ENCODE measurements at places on chromosomes 7 and 10.
A peak's percentile ranks its signal among the peaks of the same experiment; 100 is the strongest.

DNA sequence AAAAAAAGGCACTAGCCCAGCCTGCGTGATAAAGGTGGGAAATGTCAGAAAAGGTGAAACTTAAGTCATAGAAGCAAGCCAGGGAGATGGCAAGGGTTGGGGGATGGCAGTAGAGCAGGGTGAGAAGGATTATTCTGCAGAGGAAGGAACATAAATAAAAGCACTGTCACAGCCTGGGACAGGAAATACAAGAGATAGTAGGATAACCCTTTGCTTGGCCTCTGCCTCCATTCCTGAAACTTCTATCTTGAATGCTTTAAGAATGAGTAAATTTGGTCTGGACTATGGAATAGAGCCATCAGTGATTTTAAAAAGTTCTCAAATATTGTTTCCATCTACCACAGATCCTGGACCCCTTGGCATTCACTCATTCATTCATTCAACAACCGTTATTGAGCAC lies 50.0 kb downstream of the ABCC2 start:
- no peak for DNase-seq

DNA sequence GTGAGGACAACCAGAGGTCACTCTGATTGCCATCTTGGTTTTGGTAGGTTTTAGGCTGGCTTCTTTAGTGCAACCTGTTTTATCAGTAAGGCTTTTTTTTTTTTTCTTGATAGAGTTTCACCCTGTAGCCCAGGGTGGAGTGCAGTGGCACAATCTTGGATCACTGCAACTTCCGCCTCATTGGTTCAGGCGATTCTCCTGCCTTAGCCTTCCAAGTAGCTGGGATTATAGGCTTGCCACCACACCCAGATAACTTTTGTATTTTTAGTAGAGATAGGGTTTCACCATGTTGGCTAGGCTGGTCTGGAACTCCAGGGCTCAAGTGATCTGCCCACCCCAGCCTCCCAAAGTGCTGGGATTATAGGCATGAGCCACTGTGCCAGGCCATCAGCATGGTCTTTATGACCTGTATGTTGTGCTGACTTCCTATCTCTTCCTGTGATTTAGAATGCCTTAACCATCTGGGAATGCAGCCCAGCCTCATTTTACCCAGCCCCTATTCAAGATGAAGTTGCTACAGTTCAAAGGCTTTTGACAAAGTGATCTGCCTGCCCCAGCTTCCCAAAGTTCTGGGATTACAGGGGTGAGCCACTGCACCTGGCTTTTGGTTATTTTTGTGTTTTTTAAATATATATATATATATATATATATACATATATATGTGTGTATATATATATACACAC lies 7.0 kb upstream of the ZNF425 start:
- no peak for DNase-seq

DNA sequence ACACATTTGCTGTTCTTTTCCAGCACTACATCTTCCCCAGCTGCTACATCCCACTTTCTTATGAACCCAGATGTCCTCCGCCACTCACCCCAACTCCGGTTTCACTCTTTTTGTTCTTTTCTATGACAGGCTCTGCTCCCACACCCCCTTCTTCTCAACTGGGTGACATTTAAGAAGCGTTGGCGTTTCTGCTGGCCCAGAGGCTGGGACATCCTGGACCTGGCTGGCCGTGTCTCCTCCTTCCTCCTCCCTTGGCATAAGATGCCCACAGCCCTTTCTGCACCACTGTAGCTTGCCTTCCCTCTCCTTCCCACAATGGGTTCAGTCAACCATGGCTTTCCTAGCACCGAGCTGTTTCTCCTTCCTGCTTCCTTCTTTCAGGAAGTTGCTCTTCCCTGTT lies 9.4 kb upstream of the CALML5 start:
- DNase-seq, result no peak

DNA sequence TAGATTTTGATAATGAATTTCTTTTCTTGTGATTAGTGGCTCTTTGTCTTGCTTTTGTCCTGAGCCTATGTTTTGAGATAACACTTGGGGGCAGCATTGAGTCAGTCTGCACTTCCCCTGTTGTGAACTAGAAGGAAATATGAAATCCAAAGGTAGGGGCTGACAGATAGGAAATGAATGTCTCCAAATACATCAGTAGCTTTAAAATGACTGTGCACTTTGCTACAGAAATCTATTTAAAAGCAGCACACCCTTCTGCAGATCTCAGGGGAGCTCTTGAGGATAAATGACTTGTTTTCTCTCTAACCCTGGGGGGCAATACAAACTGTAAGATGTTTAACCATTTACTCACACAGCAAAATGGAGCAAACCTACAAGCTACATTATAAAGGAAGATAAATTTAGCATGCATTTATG lies 176.0 kb upstream of the MYO3A start:
- DNase-seq, result no peak

GRCh38 chr7:39746103-39746819 lies 122.9 kb downstream of the RALA start:
- peak; percentile 25 for DNase-seq

DNA sequence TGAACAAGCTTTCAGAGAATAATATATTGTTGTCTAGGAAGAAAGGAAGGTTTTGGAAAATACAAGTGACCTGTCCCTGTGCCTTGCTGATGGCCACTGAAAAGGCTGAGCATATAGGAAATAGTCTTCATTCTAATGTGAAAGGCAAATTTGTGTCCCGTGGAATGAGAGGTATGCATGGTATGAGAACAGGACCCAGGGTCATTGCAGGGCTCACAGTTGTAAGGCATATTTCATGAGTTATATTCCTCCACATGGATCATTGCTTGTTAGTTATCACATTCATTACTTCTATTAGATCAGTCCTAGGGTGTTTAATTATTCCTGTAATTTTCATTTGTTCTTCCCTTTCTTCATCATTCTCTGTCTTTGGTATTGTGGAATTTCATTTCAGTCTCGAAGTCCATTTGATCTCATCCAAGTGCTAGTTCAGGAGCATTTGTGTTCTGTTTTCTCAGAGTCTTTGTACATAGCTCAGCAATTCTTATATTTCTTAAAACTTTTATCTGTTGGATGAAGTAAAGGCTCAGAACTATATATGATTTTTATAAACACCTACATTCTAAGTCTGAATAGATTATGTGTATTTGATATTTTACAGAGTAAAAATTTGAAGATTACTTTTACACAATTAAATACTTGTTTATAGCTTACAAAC lies 39.4 kb upstream of the ARHGAP21 start:
- no peak for DNase-seq

- DNase-seq, result no peak
Measured at GRCh38 chr10:15824498-15824897, 35.8 kb downstream of the MINDY3 start.

DNA sequence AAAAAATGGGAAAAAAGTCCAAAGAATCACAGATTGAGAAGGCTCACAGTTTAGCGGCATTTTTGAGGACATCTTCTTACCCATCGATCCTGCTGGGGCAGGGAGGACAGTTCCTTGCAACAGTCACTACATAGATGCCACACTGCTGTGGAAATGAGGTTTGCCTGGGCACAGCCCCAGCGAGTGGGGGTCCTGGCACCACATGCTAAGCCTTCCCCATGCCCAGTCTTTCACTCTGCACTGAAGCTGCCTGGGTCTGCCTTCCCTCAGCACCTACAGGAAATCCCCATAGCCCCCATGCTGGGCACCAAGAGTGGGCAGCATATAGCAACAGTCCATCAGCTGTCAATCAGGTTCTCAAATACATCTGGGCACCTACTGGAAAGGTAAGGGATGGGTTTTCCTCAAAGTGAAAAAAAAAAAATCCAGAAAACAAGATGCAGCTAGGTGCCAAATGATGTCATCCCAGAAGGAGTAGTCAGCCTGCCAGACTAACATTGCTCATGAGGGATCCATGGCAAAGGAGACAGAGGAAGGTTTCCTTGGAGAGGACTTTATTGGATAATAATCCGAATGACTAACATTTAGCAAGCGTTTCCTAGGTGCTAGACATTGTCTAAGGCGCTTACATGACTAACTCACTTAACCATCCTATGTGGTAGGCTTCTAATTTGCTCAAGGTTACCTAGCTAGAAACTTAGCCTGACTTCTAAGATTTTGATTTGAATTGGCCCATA lies 125.7 kb upstream of the CXCL12 start:
- no peak for DNase-seq

- no peak for DNase-seq
Measured at GRCh38 chr10:128808921-128809440, 658.1 kb upstream of the MGMT start.

GRCh38 chr7:43328785-43329380 lies 216.4 kb downstream of the HECW1 start:
- no peak for DNase-seq

- DNase-seq, result no peak
Measured at GRCh38 chr10:122181041-122181732, 89.9 kb upstream of the BTBD16 start.

DNA sequence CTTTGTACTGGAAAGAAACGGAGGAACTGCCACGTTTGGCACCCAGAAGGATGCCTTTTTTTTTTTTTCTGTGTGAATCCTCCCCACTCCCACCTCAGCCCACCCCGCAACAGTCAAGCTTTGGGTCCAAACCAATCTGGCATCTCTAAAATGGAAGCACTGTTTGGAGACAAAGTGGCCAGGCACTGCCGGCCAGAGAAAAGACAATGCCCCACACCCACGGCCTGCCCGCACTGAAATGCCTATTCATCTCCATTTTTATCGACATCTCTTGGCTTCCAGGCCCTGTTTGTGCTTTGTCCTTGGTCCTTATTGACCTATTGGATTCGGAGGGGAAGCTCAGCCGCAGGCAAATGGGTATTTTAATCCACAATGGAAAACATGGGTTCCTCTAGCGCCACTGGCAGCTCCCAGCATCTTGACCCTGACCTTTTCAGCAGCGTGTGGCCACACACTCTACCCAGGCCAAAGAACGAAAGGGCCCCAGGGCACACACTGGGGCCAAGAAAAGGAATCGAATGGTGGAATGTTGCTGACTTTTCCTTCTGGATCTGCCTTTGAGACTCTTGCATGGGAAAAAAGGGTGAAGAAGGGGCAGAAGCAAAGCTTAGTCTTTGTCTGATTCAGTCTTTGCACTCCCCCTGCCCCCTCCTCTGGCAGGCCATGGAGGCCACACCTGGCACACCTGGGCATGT lies 162.6 kb upstream of the CDCA7L start:
- no peak for DNase-seq

- DNase-seq, result no peak
Measured at GRCh38 chr10:44066527-44067255, 318.2 kb downstream of the CXCL12 start.

- no peak for DNase-seq
Measured at GRCh38 chr10:116470768-116471415, 43.2 kb downstream of the PNLIPRP3 start.

DNA sequence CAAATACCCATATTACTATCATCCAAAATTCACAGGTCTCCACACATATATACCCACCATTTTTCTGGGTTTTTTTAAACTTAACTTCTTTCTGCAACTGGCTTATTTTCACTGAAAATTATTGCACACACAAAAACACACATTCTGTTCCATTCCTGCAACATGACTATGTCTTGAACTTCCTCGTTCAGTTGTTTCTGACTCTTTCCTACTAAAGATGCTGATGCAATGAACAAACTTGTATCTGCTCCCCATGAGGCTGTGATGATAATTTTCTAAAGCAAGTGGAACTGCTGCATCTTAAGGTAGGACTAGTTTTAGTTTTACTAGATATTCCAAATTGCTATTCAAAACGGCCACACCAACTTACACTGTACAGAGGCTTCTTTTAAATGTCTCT lies 77.7 kb downstream of the OSBPL3 start:
- no peak for DNase-seq

DNA sequence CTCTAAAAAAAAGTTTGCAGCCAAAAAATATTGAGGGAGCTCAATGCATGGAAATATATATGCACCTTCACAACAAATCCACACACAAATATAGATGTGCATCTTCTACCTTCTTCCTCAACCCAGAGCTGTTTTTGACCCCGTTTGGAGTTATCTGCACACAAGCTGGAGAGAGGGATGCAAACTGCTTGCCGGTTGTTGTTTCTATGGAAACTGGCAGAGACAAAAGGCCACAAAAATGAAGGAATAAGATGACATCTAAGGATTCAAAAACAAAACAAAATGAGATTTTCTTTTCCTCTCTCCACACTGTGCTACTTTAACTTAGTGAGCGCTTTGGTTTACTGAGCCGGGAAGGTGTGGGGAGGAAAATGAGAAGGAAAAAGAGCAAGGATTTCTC lies 210.2 kb upstream of the AGK start:
- no peak for DNase-seq

- no peak for DNase-seq
Measured at GRCh38 chr7:114392686-114393085, 21.9 kb upstream of the FOXP2 start.

- no peak for DNase-seq
Measured at GRCh38 chr10:85532773-85533172, 833.8 kb downstream of the GRID1 start.

GRCh38 chr10:49328401-49329145 lies 29.6 kb downstream of the C10orf71 start:
- DNase-seq, result no peak
